ENCODE measurements at places on chromosomes 2 and 18. TPM values are rescaled to one million over a fixed set of nuclear protein-coding genes. Genes with fewer than 3 reads are reported as not detected.
A peak's percentile ranks its signal among the peaks of the same experiment; 100 is the strongest.

DNA sequence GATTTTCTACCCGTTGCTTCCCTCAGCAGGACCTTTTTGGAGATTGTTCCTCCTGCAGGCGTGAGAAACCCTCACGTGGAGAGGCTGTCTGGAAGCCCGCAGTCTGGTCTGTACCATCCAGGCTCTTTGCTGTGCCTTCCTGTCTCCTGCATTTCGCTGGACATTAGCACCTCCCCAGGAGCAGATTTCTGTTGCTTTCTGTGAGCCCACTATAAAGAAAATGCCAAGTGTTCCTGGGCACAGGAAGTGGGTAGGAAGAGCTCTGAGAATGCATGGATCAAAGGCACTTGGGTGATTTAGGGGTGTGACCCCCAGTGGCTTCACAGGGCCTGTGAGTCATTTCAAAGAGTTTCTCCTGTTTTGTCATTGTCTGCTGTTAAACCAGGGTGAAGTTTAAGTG, 27.3 kb downstream of the SPTBN1 start:
- H3K27me3 ChIP-seq: no peaks in the 10 kb centered on the region
- peaks cover 4% of the 10 kb centered on the region for H3K36me3 ChIP-seq
- H3K4me3 ChIP-seq: peak overlapping the region; percentile 11
- peaks cover 60% of the 10 kb centered on the region for H3K4me1 ChIP-seq
- DNase-seq: no peak

DNA sequence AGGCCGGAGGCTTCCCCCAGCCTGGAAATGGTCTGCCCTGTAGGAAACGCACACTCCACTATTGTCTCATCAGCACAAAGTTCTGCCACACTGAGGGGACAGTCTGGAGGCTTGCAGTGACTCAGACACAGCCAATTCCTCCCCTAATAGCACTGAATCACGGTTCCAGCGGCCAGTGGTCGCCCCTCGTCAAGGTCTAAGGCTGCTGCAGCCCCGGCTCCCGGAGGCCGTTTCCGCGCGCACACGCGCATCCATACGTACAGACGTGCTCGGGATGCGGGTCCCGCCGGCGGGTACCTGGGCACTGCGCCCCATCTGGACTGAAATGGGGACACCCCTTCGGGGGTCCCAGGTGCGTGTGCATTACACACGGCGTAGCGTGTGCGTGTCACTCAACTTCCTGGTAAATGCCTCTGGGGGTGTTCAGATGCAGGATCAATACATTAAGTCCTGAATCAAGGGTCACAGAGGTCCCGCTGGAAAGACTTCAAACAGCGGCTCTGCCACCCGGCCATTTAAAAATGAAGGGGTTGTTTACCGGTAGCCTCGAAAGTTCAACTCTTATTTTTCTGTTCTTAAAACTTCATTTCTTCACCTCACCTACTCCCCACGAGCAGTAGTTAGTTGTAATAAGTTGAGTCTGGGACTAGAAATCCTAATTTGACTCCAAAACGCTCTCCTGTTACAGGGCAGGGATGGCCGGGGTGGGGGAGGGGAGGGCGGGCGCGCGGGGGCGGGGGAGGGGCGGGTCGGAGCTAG, 572 bp upstream of the ZNF516 start:
- no peak for DNase-seq
- H3K36me3 ChIP-seq: no peaks in the 10 kb centered on the region
- H3K4me1 ChIP-seq: peaks cover 15% of the 10 kb centered on the region
- peak overlapping the region; percentile 83 for H3K4me3 ChIP-seq
- no peak overlapping the region for H3K27ac ChIP-seq

- H3K27ac ChIP-seq: peak overlapping the region; percentile 93
- H3K36me3 ChIP-seq: no peaks in the 10 kb centered on the region
- no peaks in the 10 kb centered on the region for H3K27me3 ChIP-seq
These were observed 505.5 kb upstream of the FAM98A start for GRCh38 chr2:34104601-34105000.

DNA sequence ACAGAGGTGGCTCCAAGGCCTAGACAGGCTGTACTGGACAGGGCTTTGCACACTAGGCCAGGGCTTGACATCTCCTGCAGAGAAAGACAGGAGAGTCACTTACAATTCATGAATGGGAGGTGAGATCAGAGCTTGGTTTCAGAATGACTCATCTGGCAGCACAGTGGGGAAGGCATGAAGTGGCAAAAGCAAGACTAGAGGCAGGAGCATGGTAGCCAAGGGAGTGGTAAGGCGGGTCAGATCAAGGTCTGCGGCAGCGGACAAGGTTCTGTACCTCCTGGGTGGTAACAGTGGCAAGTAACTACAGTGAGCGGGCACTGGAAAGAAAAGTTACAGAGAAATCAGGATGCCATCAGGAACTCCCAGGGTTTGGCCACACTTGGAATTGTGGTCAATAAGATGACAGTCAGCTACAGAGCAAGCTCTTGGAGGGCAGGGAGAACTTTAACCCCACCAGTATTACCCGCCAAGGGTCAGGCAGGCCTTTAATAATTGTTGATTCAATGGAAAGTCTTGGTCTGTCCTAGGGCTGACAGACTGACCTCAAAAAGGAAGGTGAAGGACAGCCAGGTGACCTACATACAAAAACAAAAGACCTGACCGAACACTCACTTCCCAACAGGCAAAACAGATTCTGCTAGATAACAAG, 5.7 kb downstream of the MCFD2 start:
- no peak for DNase-seq
- H3K4me1 ChIP-seq: peaks cover 43% of the 10 kb centered on the region
- peaks cover 29% of the 10 kb centered on the region for H3K36me3 ChIP-seq
- H3K27me3 ChIP-seq: no peaks in the 10 kb centered on the region

DNA sequence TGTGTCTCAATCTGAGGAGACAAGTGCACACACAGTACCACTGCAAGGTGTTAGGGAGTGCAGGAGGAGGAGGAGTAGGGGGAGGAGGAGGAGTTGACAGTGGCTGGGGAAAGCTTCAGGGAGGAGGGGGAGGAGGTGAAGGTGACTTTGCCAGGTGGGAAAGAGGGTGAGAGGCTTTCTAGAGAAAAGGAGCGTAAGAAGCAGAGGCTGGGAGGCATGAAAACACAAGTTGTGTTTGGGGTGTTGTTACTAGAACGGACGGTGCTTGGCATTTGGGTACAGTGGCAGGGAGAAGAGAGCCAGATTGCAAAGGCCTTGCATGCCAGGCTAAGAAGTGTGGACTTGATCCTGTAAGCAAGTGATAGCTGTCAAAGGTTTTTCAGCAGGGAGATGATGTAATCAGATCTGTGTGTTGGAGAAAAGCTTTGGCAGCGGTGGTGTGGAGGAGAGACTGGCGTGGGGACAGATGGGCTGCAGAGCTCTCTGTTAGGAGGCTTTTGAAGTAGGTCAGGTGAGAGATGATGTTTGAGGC, 16.2 kb downstream of the TANC1 start:
- peaks cover 37% of the 10 kb centered on the region for H3K4me1 ChIP-seq
- H3K36me3 ChIP-seq: no peaks in the 10 kb centered on the region
- peak overlapping the region; percentile 90 for H3K27ac ChIP-seq
- H3K27me3 ChIP-seq: no peaks in the 10 kb centered on the region
- DNase-seq: no peak
- H3K4me3 ChIP-seq: no peak overlapping the region

- no peak overlapping the region for H3K27ac ChIP-seq
- H3K36me3 ChIP-seq: no peaks in the 10 kb centered on the region
- H3K27me3 ChIP-seq: no peaks in the 10 kb centered on the region
- H3K4me3 ChIP-seq: no peak overlapping the region
- no peak for DNase-seq
These were observed 51.4 kb downstream of the IL1RL2 start for GRCh38 chr2:102238039-102238756.

DNA sequence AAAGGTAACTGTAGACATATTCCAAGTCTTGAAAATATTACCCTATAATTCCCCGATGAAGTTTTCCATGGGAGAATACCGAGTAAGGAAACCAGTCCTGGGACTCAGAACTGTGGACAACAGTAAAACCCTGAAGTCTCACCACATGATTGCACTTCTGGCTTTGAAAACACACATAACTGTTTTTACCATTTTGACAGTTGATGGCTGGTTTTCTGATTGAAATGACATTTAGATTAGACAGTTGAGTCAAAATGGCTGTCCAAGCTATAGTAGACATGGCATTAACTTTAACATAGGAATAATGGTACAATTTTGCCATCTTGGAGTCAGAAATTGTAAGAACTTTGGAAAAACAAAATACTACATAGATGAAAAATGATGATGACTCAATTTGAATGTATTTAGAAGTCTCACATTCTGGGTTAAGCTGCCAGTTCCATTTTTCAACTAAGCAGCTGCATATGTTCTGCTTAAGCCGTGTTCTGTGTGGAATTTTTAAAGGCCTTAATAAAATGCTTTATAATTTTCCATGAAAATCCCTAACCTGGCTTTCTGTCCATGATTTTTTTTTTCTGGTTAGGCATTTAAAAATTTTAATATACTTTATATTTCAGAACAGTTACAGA, 38.3 kb upstream of the WIPF1 start:
- H3K4me3 ChIP-seq: no peak overlapping the region
- peaks cover 5% of the 10 kb centered on the region for H3K36me3 ChIP-seq

DNA sequence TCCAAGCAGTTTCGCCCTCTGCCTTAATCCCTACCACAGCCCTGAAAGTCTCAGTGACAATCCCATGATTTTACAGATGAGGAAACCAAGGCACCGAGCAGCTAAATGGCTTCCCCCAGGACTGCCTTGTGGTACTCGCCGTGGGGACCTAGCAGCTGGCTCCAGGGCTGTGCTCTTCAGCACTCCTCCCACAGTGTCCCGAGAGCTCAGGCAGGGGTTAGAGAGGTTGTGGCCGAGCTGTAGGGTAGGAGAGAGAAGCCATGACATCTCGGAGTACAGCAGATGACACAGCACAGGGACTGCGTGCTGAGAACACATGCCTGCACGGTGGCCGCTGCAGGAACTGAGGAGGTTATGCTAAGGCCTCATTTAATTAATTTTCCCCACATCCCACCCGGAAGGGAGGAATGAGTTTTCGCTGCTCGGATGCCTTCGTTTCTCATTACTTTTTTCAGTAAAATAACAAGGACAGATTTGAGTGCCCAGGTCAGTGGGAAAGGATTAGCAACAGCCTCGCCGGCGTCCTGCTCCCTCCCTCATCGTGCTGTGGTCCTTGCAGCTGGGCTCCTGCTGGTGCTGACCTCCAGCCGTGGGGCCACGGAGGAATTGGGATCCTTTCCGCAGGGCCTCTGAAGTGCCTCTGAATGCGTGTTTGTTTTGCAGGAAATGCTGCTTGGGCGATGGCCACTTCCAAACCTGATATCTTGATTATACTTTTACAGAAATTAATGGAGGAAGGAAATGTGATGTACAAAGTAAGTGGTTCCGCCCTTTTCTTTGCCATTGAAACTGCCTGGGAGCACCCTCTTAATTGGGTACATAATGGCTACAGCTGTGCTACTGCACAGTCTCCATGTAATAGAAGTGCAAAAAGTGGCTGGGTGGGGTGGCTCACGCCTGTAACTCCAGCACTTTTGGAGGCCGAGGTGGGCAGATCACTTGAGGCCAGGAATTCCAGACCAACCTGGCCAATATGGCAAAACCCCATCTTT, 61.2 kb downstream of the WDSUB1 start:
- H3K4me1 ChIP-seq: peaks cover 13% of the 10 kb centered on the region
- H3K36me3 ChIP-seq: peaks cover 48% of the 10 kb centered on the region
- H3K27me3 ChIP-seq: no peaks in the 10 kb centered on the region
- H3K27ac ChIP-seq: peak overlapping the region; percentile 65
- no peak for DNase-seq
- no peak overlapping the region for H3K4me3 ChIP-seq

DNA sequence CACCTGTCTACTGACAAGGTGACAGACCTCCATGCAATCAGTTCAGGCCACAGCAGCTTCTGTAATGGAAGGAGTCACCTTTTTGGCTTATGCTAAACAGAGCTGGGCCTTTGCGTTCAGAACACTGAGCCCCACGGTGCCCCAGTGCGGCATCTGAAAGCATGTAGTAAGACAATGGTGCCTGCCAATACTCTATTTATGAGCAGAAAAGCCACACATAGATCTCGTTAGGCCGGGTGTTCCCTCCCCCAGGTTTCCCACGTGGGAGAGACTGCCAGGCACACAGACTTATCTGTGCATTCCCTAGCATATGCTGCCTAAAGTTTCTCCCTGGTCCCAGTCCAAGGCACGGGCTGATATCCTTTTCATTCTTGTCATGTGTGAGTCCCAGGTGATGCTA, 150.9 kb downstream of the ACTR3 start:
- H3K4me3 ChIP-seq: no peak overlapping the region
- no peak overlapping the region for H3K27ac ChIP-seq
- no peak for DNase-seq
- peaks cover 25% of the 10 kb centered on the region for H3K27me3 ChIP-seq

- peaks cover 4% of the 10 kb centered on the region for H3K27me3 ChIP-seq
- H3K36me3 ChIP-seq: no peaks in the 10 kb centered on the region
- no peak for DNase-seq
- no peak overlapping the region for H3K4me3 ChIP-seq
- peaks cover 5% of the 10 kb centered on the region for H3K4me1 ChIP-seq
These were observed 377.8 kb downstream of the LNPK start for GRCh38 chr2:175624211-175624761.

DNA sequence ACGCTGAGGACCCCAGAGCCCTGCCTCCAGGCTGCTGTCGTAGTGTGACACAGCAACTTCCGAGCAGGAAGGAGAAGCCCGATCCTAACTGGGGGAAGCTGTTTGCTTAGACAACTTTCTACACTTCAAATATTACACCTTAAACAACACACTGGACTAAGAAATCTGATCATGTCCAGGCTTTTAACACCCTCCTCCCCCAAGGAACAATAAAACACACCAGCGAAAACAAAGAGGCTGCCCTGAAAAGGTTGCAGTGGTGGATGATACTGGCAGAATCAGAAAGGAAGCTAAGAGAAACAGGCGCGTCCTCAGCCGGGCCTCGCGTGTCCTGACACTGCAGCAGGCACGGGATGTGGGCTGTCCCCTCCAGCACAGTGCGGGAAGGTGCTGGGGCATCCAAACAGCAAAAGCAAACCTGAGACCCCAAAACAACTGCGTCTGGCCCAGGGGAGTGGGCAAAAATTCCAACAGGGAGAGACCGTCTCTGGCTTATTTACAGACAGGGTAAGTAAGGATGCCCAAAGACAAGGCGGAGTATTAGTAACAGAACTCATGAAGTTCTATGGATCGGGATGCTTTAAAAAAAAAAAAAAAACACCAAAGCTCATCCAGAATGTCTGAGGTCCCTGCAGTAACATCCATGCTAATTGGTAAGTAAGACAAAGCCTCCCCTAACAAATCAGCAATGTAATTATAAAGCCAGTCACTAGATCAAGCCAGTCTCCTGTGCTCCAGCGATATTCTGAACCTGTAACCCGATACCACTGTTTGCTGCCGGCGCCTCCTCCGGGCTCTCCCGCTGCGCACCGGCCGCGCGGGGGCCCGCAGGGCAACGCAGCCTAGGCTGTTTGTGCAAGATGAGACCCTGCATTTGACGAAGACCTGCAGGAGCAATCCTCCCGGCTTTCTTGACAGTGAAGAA, 9.0 kb downstream of the SERTAD2 start:
- no peak for DNase-seq
- H3K36me3 ChIP-seq: no peaks in the 10 kb centered on the region
- H3K4me1 ChIP-seq: peaks cover 83% of the 10 kb centered on the region
- H3K27me3 ChIP-seq: no peaks in the 10 kb centered on the region
- H3K4me3 ChIP-seq: peak overlapping the region; percentile 74

- DNase-seq: no peak
- peaks cover 4% of the 10 kb centered on the region for H3K36me3 ChIP-seq
- no peak overlapping the region for H3K27ac ChIP-seq
- peaks cover 42% of the 10 kb centered on the region for H3K27me3 ChIP-seq
These were observed 136.7 kb downstream of the NFATC1 start for GRCh38 chr18:79532313-79533007.

The HOXD12 gene
- not detected for total RNA-seq

The GDF7 gene
- total RNA-seq: 10.9 TPM

The COL4A3 gene
- total RNA-seq: 1.2 TPM

The STPG4 gene
- total RNA-seq: 0.25 TPM

The ANKRD36B gene
- 21.9 TPM for total RNA-seq

The GPAT2 gene
- not detected for total RNA-seq

The PTMA gene
- total RNA-seq: 435 TPM

The TGFA gene
- 0.25 TPM for total RNA-seq

The TUBA4B gene
- total RNA-seq: not detected

The CHRNG gene
- not detected for total RNA-seq

The LONRF2 gene
- 1.7 TPM for total RNA-seq
